ENCODE measurements at places on chromosomes 2 and 18.

- no peak for DNase-seq
Observed at GRCh38 chr2:85952196-85952734, 63.5 kb upstream of the ST3GAL5 start.

DNA sequence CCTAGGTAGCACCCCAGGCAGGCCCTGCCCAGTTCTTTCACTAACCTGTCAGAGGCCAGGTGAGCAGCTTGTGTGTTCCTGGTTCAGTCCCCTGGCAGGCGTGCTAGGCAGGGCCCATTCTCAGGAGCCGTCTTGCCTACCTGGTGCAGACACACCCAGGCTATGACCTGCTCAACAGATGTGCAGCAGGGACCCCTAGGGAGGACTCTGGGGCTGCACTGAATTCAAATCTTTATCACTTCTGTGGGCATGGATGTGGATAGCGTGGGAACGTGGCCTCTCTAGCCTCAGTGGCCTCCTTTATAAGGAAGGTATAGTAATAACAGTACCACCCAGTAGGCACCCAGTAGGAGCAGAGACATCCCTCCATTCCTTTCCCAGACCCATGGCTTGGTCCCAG lies 48.4 kb downstream of the PLEKHB2 start:
- no peak for DNase-seq

GRCh38 chr18:24989760-24990593 lies 362.0 kb downstream of the ZNF521 start:
- DNase-seq = peak; percentile 51

- no peak for DNase-seq
Observed at GRCh38 chr2:232369126-232369951, 9.2 kb upstream of the ALPP start.

DNA sequence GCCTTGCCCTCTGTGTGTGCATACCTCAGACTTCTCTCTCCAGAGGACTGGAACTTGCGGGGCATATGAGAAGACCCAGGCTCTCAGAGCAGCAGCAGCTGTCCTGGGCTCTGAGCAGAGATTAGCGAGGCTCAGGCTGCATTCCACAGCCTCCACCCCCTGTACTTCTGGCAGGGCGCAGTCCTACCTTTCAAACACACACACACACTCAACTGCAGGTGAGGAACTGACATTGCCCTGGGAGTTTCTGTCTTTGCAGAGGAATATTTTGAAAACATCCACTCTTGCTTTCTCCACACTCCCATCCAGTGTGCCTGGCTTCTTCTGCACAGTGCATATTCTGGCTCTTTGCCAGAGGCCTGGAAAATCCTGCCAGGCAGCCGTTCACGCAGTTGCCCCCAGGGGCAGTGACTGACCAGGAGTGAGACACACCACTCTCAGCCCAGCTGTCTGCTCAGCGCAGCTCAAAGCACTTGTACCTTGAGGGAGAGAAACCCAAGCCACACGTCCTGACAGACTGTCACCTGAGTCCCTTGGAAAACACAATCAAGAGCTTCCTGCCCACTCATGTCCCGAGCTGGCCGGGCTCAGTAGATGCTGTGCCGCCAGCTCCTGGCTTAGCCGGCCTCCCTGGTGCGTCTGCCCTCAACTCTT lies 460.8 kb downstream of the RNF144A start:
- peak; percentile 81 for DNase-seq

- DNase-seq = no peak
Observed at GRCh38 chr18:50311650-50312049, 24.2 kb upstream of the CXXC1 start.

- DNase-seq = no peak
Observed at GRCh38 chr2:9812945-9813311, 30.3 kb upstream of the TAF1B start.

DNA sequence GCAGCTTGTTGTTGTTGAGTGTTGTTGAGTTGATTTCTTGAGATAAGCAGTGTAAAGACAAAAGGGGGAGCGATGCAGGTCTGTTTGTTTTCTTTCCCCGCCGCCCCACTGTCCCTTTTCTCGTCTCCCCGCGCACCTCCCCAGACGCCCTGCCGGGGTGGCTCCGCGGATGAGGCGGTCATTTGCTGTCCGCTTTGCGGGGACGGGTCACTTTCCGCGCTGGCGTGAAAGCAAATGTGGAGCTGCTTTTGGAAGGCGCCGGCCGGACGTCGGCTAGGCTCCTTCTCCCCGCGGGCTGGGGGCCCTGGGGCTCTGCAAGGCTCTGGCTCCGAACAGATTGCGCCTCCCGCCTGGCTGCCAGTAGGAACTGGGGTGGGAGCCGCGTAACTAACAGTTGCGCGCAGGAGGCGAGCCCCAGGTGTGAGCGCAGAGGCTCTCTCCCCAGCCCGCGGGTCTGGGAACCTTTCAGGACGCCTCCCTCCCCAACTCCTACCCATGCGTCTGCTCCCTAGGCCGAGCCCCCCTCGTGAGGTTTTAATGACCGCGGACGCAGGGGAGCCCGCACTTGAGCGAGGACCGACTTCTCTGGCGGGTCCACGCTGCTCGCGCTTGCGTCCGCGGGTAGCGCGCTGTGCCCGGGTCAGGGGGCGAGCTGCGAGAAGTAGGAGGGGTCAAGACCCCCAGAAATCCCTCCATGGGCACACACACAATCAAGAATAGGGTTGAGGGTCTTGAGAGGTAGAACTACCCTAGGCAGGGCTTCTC lies 146.6 kb downstream of the MEIS1 start:
- no peak for DNase-seq

GRCh38 chr2:223669453-223670225 lies 67.5 kb upstream of the SCG2 start:
- no peak for DNase-seq

GRCh38 chr2:106990297-106990696 lies 104.3 kb upstream of the ST6GAL2 start:
- DNase-seq = no peak

DNA sequence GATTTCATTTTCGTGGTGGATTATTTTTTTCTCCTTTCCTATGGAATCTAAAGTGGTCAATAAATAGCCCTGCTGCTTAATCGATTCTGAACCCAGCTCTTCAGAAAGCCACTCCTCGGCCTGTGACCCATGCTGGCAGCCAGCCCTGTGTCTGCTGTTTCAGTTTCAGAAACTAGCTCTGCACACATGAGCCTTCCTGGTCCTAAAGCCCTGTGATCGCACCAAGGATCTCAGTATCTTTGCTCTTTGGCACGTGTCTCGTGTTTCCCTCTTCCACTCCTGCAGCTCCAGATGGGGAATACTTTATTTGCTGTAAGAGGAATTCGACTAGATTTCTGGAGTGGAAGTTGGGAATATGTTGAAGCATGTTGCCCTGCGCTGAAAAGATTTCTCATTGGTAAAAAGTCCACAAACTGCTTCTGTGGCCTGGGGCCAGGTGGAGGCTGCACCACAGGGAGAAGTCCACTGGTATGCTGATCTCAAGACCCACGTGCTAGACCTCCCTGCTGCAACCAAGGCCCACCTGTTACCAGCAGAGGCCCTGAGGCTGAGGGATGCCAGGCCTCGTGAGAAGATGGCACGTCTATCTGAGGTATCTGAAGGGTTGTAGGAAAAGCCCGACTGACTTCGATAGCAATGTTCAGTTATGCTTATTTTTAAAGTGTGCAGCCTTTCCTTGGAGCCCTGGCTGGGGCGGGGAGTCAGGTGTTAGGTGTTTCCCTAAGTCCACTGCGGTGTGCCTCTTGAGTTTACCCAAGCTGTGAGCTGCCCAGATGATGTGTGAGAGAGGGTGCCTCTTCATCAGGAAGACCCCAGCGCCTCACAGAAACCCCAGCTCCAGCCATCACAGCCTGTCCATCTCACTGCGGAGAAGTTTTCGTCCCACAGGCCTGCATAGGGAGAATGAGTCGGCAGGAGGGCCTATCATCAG lies 33.6 kb upstream of the CELF4 start:
- no peak for DNase-seq

- no peak for DNase-seq
Observed at GRCh38 chr2:207161247-207162123, 4.3 kb downstream of the KLF7 start.

GRCh38 chr2:75233965-75234364 lies 34.6 kb upstream of the TACR1 start:
- no peak for DNase-seq

GRCh38 chr2:105712981-105713596 lies 31.6 kb upstream of the NCK2 start:
- DNase-seq = no peak

DNA sequence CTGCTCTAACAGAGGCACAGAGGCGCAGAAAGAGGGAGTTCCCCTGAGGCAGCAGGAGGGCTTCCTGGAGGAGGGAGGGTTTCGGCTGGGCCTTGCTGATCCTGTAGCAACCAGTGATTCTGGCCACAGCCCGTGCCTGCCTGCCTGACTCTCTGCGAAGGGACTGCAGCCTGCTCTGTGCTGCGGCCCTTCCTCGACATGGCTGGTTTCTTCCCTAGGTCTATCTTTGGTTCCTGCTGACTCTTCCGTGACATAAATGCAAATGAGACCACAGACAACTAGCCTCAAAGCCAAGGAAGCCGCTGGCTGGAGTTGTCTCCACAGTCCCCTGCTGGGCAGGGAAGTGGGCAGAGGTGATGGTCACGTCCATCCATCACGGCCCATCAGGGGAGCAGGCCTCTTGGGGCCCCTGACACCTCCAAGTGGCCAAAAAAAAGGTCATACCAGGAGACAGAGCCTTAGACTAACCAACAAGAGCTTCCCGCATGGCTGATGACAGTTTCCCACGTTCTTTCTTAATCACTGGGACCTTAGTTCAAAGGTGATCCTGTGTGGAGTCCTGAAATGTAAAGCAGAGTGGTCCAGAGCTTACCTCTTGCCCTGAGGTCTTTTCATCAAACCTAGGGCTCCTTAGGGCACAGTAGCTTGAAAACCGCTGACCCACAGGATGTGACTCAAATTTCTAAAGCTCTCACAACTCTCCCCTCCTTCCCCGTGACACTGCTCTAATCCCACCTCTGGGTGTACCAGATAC lies 55.3 kb downstream of the HS1BP3 start:
- DNase-seq = peak; percentile 10

DNA sequence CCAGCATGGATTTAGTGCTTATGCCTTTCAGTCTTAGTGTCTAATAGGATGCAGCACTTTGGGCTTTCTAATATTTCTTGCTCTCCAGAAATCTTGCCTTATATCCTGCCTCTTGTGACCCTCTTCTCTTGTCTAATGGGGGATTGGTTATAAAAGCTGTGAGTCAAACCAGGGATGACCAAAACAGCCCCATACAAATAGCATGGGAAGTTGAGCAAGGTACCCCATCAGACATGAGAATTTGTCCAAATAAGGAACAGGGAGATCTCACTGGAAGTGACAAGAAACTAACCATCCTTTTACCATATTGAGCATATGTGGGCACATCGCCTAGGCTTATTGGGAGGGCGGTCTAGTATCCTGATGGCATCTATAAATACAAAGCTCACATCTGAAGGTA lies 78.8 kb upstream of the BZW1 start:
- DNase-seq = no peak

- DNase-seq = no peak
Observed at GRCh38 chr2:85802354-85803103, 48.7 kb downstream of the ATOH8 start.

GRCh38 chr18:40576507-40577115 lies 1378.4 kb upstream of the PIK3C3 start:
- no peak for DNase-seq

- no peak for DNase-seq
Observed at GRCh38 chr2:95698146-95698545, 106.3 kb downstream of the TRIM43 start.

DNA sequence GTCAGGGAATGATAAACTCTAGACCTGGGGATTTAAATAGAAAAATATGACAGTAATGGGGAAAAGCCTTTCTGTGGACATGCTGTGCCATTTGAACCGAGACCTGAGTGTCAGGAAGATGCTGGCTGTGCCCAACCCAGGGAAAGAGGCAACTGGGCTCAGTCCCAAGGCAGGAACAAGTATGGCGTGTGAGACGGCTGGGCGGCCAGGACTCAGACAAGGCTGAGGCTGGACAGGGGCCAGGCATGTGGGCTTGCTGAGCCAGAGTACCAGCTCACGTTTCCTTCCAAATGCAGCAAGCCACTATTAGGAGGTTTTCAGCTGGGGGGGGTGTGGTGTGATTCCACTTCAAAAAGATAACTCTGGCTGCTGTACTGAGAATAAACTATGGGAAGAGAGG lies 92.4 kb downstream of the INPP5D start:
- no peak for DNase-seq

DNA sequence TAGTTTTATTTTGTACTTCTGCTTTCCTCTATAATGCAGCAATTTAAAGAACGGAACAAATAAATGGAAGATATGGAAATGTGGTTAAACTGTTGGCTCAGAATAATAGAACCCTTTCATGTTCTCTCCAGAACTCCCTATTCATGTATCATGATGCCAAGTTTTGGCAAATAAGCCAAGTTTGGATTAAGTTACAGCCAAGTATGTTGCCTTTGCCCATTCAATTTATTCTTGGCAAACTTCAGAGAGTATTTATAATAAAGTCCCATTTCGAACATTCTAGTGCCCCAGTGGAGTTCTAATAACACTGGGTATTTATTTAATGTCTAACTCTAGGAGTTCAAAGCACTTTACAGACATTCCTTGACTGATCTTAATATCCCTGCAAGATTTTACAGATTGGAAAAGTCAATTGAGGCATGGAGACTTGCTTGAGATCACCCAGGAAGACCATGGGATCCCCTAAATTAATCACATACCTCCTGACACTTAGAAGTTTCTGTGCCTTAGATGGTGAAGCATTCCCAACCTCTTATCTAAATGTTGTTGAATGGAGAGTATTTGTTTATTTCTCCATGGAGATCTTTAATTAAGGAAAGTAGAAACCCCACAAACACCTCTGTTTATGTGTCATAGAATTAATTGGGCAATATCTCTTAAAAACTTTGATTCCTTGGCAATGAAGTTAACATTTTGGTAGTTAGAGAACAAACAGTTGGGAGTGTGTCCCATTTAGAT lies 106.7 kb downstream of the ACKR3 start:
- DNase-seq = no peak

DNA sequence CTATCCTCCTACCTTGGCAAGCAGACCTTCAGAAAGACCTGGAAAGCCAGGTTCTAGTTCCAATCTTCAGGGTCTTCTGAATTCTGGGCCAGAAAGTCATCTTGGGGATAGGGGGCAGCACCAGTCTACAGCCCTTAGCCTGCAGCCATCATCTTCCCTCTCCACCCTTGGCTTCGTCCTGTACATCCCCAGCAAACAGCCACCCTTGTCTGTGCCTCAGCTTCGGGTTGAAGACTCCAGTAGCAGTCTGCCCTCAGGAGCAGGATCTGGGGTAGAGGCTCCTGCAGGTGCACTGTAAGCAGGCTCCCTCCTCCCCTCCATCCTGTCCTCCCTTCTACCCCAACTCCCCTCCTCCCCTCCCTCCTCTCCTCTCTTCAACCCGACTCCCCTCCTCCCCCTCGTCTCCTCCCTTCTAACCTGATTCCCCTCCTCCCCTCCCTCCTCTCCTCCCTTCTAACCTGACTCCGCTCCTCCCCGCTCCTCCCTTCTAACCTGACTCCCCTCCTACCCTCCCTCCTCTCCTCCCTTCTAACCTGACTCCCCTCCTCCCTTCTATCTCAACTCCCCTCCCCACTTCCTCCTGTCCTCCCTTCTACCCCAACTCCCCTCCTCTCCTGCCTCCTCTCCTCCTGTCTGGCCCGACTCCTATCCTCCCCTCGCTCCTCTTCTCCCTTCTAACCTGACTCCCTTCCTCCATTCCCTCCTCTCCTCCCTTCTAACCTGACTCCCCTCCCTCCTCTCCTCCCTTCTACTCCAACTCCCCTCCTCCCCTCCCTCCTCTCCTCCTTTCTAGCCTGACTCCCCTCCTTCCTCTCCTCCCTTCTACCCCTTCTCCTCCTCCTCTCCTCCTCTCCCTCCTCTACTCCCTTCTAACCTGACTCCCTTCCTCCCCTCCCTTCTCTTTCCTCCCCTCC lies 90.1 kb upstream of the SMAD2 start:
- no peak for DNase-seq

GRCh38 chr2:140639628-140640027 lies 1491.2 kb downstream of the LRP1B start:
- no peak for DNase-seq

GRCh38 chr18:67385455-67385854 lies 131.1 kb downstream of the DSEL start:
- DNase-seq = no peak
